ENCODE measurements at places on chromosomes 12 and 14.

GRCh38 chr14:65753061-65753460 is 340.5 kb downstream of the FUT8 start:
- H3K4me1 ChIP-seq = no peaks in the 10 kb centered on the region
- DNase-seq = no peak
- no peaks in the 10 kb centered on the region for H3K36me3 ChIP-seq
- H3K4me3 ChIP-seq = no peak overlapping the region

GRCh38 chr12:4217091-4217490 is 56.5 kb upstream of the CCND2 start:
- no peak overlapping the region for H3K4me3 ChIP-seq
- no peaks in the 10 kb centered on the region for H3K36me3 ChIP-seq
- H3K4me1 ChIP-seq = no peaks in the 10 kb centered on the region
- no peak overlapping the region for H3K27ac ChIP-seq

DNA sequence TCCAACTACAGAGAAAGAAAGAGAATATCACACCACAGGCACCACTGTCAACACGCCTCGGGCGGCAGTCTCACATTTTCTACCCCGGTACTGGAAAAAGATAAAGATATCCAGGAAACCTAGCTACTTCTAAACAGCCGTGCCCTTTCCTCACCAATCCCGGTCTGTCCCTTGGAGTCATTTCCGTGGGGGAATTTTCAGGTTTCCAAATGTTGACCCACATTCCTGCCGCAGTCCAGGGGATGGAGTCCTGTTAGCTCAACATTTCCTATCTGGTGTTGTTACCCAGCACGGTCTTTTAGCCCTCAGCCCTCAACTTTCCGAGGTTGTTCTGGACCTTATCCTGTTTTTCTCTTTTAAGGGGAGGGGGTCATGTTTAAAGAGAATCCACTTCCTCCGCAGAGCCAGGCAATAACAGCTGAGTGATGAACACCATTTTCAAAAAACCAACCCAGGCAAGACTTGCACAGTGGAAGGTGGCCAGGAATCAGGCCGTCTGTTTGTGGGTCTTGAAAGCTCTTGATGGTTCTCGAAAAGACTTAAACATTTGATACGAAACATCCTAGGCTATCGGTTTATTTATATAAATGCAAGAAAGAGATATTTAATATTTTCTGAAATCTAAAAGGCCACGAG is 4.6 kb downstream of the SSH1 start:
- H3K27ac ChIP-seq = peak overlapping the region; percentile 98
- peaks cover 77% of the 10 kb centered on the region for H3K4me1 ChIP-seq
- DNase-seq = no peak

DNA sequence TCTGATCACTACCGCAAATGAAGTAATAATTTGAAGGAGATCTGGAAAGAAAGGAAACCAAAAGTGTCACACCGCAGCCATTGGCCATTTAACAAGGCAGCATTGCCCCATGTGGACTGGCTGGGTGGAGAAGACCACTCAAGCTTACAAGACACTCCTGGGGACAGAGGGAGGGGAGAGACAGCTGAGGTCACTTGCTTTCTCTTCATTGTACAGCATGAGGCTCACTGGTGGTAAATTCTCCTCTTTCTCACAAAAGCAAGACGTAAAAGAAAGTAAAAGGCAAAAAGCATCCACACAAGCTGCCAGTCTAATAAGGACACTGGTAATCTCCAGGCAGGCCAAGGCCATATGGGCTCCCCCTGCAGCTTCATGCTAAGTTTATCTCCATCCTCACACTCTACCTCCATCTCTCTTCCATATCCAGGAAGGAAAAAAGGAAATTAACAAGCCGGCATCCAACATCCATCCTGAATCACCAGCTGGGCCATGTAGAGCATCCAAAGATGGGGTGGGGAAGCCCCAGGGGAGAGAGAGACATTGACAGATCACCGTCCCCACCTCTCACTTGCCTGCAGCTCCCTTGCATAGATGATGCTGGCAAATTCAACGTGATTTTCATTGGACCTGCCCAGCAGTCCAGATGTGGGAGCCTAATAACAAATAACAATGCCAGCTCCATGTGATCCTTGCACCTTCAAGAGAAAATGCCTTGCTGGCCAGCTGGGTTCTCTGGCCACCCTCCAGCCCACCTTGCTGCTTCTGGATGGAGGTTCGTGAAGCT is 100.6 kb downstream of the DPF3 start:
- no peak for DNase-seq
- H3K27ac ChIP-seq = peak overlapping the region; percentile 92
- no peaks in the 10 kb centered on the region for H3K36me3 ChIP-seq
- no peak overlapping the region for H3K4me3 ChIP-seq

GRCh38 chr12:116382686-116383530 is 105.4 kb upstream of the MED13L start:
- no peak overlapping the region for H3K4me3 ChIP-seq
- no peak overlapping the region for H3K27ac ChIP-seq
- no peaks in the 10 kb centered on the region for H3K4me1 ChIP-seq
- no peaks in the 10 kb centered on the region for H3K27me3 ChIP-seq
- H3K36me3 ChIP-seq = no peaks in the 10 kb centered on the region

DNA sequence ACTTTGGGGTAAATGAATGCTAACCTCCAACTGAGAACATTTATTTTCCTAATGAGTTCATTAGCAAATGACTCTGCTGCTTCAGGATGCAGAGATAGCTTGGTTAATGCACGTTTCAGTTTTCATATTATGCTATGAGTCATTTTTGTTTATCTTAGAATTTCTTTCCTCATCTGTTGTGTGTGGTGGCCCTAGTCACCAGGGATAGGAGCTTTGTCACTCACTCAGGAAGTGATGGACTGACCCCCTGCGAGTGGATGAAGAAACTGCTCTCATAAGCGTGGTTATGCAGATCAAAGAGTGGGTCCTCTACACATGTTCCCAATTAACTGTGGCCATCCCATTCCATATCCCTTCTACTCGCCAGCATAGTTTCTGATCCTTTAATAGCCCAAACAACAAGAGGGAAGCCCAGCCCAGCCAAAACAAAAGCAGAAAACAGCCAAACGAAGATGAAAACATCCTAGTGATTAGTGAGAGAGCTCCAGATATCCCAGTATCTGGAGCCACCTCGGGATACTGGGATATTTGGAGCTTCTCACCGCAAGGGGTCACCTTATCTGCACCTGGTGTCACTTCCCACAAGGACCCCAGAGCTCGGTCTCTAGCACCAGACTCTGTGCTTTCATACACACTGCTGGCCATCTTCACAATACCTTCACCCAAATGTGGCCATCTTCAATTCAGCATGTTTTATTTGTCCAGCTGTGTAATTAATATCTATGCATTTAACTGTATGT is 8.6 kb downstream of the TC2N start:
- H3K27ac ChIP-seq = no peak overlapping the region
- no peak overlapping the region for H3K4me3 ChIP-seq
- no peaks in the 10 kb centered on the region for H3K27me3 ChIP-seq
- H3K4me1 ChIP-seq = no peaks in the 10 kb centered on the region

DNA sequence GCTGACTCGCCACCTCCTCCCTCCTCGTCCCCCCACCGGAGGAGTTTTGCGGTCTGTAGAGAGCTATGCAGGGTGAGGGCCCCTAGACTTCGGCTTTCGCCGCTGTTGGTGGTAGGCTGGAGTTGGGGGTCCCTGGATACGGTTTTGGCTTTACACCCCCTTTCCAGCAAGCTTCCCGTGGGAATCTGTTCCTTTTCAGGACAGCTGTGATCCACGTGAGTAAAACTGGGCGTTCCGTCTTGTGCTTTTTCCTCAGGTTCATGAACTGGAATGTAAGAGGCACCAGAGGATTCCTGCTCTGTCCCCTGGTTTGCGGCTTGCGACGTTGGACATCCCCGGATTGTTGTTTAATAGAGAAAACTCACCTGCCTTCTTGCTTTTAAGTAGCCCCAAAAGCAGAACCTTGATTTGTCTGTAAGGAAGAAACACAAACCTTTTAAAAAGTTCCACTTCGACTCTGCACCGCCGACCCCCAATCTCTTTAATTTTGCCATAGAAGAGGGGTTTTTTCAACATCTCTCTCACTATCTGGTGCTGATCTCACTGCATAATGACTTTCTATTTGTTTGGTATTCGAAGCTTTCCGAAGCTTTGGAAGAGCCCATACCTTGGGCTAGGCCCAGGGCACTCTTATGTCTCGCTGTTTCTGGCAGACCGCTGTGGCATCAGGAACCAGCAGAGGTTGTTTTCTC is 490 bp downstream of the PRORP start:
- peak overlapping the region; percentile 87 for H3K4me3 ChIP-seq
- peaks cover 19% of the 10 kb centered on the region for H3K4me1 ChIP-seq
- peaks cover 6% of the 10 kb centered on the region for H3K36me3 ChIP-seq
- DNase-seq = peak; percentile 21
- H3K27me3 ChIP-seq = no peaks in the 10 kb centered on the region

DNA sequence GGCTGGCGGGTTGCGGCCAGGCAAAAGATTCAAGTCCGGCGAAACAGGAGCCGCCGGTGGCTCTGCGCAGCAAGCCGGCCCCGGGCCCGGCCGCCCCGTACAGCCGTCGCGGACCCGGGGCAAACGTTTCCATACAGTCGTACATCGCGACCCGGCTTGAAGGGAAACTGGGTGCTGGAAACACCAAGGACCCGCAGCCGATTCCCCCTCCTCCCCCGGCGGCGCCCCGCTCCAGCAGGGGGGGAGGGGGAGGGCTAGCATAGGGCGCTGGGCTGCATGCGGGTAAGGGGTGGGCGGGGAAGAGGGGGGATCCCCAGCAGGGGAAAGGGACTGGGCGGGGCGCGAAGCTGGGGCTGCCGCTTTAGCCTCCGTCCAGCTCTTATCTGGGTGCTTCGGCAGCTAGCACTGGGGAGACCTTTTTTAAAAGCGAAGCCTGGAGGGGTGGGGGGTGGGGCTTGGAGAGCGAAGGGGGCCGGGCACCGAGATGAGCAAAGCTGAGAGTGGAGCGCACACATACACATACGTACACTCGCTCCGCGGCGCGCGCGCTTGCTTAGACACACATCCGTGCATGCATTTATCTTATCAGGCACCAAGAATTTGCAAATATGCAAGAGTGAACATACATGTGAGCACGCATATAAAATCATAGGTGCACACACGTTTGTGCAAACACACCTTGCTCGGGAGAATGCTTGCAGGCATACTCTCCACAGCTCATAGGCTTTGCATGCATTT is 11.9 kb downstream of the RARG start:
- DNase-seq = no peak
- H3K27me3 ChIP-seq = no peaks in the 10 kb centered on the region
- H3K36me3 ChIP-seq = no peaks in the 10 kb centered on the region
- peak overlapping the region; percentile 99 for H3K27ac ChIP-seq
- peaks cover 60% of the 10 kb centered on the region for H3K4me1 ChIP-seq

GRCh38 chr12:86249276-86249675 is 6.9 kb downstream of the MGAT4C start:
- H3K27me3 ChIP-seq = no peaks in the 10 kb centered on the region
- no peak overlapping the region for H3K4me3 ChIP-seq
- no peaks in the 10 kb centered on the region for H3K36me3 ChIP-seq
- H3K4me1 ChIP-seq = no peaks in the 10 kb centered on the region

DNA sequence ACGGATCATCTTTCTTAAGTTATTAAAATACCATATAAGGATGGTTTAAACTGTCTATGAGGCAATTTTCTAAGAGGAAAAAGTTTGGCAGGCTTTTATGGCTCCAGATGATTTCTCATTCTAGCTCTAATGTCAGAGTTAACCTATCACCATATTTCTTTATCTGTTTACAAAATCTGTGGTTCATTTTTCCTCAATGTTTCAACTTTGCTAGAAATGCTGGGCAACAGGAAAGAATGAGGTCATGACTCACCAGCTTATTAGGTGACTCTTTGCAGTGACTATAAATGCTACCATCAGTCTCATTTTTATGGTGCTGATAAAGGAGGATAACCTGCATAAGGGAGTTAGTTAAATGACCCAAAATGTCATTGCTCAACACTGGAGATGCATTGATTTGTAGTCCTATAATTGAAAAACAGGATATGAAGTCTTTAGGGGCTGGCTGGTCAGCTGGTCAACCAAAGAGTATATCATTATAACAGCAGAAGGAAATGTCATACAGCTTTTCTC is 45.3 kb upstream of the RAP1B start:
- H3K27ac ChIP-seq = no peak overlapping the region
- no peaks in the 10 kb centered on the region for H3K36me3 ChIP-seq
- H3K27me3 ChIP-seq = no peaks in the 10 kb centered on the region
- no peaks in the 10 kb centered on the region for H3K4me1 ChIP-seq
- no peak overlapping the region for H3K4me3 ChIP-seq

All from gastrocnemius medialis (tissue), 4 donors.